ENCODE measurements at places on chromosomes 1 and 21. TPM values are rescaled to one million over a fixed set of nuclear protein-coding genes. Genes with fewer than 3 reads are reported as not detected.

CDC73 gene
- polyA plus RNA-seq: 26.2 TPM

GOLT1A gene
- not detected for polyA plus RNA-seq

GRCh38 chr1:84876353-84876752 lies 16.7 kb downstream of the LPAR3 start:
- DNase-seq: no peak

DNA sequence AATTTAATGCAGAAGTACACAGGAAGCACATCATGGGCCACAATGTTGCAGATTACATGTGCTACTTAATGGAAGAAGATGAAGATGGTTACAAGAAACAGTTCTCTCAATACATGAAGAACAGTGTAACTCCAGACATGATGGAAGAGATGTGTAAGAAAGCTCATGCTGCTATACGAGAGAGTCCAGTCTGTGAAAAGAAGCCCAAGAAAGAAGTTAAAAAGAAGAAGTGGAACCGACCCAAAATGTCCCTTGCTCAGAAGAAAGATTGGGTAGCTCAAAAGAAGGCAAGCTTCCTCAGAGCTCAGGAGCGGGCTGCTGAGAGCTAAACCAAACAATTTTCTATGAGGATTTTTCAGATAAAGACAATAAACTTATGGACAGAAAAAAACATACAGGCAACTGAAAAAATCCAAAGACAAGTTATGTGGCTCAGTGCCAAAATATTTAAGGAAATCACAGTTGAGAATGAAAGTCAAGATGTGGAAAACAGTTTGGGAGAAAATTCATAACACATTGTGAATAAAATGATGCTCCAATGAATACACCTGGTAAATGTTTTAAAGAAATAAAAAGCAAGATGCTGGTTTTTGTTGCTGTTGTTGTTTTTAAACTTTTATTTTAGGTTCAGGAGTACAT lies 2.8 kb upstream of the ZNF644 start:
- no peak for DNase-seq

CNN3 gene
- polyA plus RNA-seq: 348 TPM

DNA sequence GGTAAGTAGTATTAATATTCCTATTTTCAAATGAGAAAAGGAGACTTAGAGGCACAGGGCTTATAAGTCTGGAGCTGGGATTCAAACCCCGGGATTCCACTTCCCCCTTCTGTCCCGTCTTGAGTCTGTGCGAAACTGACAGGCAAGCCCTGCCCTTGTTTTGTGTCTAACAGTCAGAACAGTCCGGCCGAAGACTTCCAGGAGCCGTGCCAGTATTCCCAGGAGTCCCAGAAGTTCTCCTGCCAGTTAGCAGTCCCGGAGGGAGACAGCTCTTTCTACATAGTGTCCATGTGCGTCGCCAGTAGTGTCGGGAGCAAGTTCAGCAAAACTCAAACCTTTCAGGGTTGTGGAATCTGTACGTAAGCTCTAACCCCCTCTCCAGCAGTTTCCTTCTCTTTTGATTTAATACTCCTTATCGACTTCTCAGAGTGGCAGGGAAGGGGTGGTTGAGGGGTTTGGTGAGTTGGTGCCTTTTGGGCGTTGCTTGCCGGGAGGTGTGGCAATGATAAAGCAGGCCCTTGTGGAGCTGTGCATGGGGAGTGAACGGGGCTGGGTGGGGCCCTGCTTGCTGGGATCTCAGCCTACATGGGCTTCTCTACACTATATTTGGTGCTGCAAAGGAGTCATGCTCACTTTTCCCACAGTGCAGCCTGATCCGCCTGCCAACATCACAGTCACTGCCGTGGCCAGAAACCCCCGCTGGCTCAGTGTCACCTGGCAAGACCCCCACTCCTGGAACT lies 29.4 kb downstream of the IL6R start:
- peak; percentile 40 for DNase-seq

C1QA gene
- polyA plus RNA-seq: 22.2 TPM

- no peak for DNase-seq
These were observed 52.4 kb downstream of the TOR1AIP2 start for GRCh38 chr1:179825206-179825605.

C4BPA gene
- polyA plus RNA-seq: 0.47 TPM

DNA sequence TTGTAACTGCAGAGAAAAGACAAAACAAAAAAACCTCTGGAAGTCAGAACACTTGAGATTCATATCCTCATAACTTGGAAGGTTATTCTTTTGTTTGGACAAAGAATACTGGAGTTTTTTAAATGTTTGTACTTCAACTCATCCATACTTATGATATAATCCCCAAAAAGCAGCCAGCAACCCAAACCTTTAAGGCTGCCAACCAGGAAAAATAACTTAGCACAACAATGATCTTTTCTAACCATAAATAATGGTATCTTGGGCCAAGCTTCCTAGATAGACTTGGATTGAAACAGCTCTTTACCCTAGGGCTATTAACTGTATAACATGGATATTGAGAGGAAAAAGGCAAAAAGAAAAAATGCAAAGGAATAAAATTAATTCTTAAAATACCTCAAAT lies 335.1 kb downstream of the LTN1 start:
- DNase-seq: no peak

SPATA1 gene
- 1.9 TPM for polyA plus RNA-seq

- no peak for DNase-seq
These were observed 15.5 kb downstream of the FYB2 start for GRCh38 chr1:56803561-56804156.

- no peak for DNase-seq
These were observed 214.1 kb downstream of the AJAP1 start for GRCh38 chr1:4868521-4868920.

OPRD1 gene
- polyA plus RNA-seq: 0.67 TPM

DNA sequence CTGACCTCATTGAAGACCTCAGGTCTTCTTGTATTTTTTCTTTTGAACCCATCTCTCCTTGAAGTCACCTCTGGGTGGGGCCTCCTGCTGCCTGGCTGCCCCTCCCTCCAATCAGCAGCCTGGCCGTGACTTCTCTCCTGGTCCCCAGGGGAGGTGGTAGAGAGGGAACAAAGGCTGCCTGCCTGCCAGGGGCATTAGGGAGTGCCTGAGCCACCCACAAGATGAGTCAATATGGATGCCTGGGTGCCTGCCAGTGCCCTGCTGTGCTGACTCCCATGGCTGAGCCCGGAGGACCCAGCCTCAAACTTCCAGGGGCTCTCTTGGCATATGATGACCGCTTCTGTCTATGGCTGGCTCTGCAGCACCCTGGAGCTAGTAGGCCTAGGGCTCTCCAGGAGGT lies 5.3 kb upstream of the CDCP2 start:
- no peak for DNase-seq

EFNA4 gene
- 6.5 TPM for polyA plus RNA-seq

- DNase-seq: no peak
These were observed 1.3 kb downstream of the DENND4B start for GRCh38 chr1:153945131-153945794.

DNA sequence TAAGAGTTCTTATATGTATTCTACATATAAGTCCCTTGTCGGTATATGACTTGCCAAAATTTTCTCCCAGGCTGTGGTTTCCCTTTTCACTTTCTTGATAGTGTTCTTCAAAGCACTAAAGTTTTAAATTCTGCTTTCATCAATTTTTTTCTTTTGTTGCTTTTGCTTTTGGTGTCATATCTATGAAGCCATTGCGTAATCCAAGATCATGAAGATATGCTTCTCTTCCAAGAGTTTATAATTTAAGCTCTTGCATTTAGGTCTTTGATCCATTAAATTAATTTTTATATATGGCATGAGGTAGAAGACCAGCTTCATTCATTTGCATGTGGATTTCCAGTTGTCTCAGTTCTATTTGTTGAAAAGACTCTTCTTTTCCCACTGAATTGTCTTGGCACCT lies 22.2 kb downstream of the DESI2 start:
- DNase-seq: no peak

DNA sequence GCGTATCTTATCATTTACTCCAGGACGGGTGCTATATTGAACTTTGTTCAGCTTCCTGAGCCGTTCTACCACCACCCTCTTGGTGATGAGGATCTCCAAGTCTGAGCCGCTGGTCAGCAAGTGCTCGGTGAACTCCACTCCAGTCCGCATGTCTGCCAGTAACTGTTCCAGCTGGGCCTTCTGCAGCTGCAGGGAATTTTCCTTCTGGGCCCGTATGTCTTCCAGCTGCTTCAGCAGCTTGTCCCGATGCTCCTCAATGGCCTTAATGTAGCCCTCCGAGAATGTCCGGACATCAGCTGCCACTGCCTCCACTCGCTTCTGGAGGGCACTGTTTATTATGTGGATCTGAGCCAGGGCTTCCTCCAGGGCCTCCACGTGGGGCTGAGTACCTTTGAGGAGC lies 3.4 kb downstream of the TRIM45 start:
- DNase-seq: no peak

TCHH gene
- polyA plus RNA-seq: 0.03 TPM

GRCh38 chr1:10687782-10688408 lies 108.6 kb downstream of the CASZ1 start:
- DNase-seq: no peak

DNA sequence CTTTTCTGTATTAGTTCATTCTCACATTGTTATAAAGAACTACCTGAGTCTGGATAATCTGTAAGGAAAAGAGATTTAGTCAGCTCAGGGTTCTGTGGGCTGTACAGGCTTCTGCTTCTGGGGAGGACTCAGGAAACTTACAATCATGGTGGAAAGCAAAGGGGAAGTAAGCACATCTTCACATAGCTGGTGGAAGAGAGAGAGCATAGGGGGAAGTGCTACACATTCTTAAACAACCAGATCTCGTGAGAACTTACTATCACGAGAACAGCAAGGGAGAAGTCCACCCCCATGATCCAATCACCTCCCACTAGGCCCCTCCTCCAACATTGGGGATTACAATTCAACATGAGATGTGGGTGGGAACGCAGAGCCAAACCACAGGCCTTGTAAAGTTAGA lies 37.9 kb upstream of the AHCTF1 start:
- no peak for DNase-seq

- DNase-seq: no peak
These were observed 185.8 kb downstream of the SLC44A5 start for GRCh38 chr1:75425001-75425650.

ZSCAN20 gene
- polyA plus RNA-seq: 2.4 TPM

GRCh38 chr1:101444381-101444780 lies 207.6 kb downstream of the S1PR1 start:
- DNase-seq: no peak

CHI3L2 gene
- polyA plus RNA-seq: 0.30 TPM

- no peak for DNase-seq
These were observed 98.5 kb downstream of the OSBPL9 start for GRCh38 chr1:51715369-51715768.

DNA sequence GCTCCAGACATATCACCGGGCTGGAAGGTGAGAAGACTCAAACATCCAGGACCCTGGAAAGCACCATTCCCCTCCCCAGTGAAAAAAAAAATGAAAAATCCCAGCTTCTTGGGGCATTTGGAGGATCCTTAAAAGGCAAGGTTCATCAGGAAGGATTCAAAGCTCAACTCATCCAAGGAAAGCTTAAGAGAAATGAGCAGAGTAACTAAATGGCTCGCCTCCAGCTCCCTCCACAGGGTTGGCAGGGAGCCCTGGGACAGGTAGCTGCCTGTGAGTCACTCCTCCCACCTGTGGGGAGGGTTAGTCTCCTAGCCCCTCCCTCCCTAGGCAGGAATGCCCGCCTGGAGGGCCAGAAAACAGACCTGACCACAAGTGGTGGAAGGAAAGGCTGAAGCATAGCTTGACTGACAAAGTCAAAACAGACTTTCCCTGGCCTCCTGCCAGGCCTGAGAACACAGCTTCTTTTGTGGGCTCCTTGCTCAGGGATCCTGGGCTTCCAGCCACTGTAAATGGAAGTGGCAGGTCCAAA lies 712 bp upstream of the LAMB3 start:
- DNase-seq: no peak

DNA sequence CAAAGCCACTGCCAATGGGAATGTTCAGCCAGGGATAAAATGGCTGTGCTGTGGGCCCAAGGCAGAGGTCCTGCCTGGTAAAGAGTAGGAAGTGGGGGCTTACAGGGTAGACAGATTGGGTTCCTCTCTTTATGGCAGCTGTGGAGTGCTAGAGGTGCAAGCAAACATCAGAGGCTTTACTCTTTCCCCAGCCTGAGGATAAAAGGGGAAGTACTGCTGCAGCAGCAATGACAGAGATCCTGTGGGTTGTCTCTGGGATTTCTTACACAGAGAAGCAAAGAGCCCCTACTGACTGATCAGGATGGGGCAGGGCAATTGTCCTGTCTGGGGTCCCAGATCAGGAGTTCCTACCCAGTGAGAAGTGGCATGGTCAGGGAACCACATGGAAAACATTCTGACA lies 54.2 kb downstream of the DRAM2 start:
- no peak for DNase-seq

- DNase-seq: no peak
These were observed 2.1 kb downstream of the FHAD1 start for GRCh38 chr1:15249081-15249480.

DNA sequence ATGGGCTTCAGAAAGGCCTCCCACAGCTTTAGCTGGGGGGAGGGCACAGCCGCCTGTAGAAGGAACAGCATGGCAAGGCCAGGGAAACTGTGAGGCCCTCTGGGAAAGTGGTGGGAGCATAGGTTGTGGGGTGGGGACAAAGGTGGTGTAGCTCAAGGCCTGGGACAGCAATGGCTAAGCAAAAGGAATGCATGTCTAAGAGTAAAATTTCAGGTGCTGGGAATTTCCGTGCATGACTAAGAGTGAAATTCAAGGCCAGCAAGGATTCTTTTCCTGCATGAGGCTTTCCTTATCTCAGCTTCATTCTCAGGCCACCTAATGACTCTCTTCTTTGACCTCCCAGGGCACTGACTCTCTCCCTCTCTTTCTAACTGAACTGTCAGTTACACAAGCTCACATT lies 86.5 kb upstream of the WNT4 start:
- DNase-seq: no peak

DNA sequence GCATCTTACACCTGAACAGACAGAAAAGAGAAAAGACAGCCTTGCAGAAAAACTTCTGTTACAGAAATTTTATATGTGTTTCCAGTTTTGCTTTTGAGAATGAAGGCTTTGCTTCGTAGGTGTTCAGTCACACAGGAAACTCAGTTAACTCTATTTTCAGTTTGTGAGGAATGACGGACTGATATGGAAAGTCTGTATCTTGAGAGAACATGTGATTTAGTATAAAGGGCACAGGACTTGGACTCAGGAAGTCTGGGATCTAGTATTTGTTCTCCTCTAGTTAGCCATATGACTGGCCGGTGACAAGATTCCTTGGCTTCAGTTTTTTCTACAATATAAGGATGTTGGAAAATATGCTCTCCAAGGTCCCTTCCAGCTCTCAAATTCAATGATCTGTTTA lies 149.1 kb downstream of the OLFM3 start:
- DNase-seq: no peak

DNASE2B gene
- polyA plus RNA-seq: not detected
